ENCODE measurements at places on chromosomes 2 and 18. TPM values are rescaled to one million over a fixed set of nuclear protein-coding genes. Genes with fewer than 3 reads are reported as not detected.

The HJURP gene
- total RNA-seq, result not detected

The TFCP2L1 gene
- 37.7 TPM for total RNA-seq

The ST6GAL2 gene
- total RNA-seq, result 0.59 TPM

GRCh38 chr2:127591221-127591923 lies 54.6 kb upstream of the GPR17 start:
- no peaks in the 10 kb centered on the region for H3K36me3 ChIP-seq
- H3K27ac ChIP-seq, result no peak overlapping the region
- no peaks in the 10 kb centered on the region for H3K4me1 ChIP-seq
- DNase-seq, result peak; percentile 67

DNA sequence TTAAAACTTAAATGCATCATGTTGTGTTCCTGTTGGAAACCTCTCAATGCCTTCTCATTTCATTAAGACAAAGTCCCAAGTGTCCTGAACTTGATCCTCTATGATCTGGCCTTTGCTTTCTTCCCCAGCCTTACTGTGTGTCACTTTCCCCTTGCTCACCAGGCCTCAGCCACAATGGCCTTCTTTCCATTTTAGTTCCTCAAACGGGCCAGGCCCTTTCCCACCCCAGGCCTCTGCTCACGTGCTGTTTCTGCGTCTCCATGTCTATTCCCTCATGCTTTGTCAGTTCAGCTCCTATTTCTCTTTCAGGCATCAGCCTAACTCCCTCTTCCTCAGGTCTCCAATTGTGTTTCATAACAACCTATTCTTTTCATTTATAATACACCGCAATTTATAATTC lies 19.5 kb downstream of the CXCR4 start:
- no peaks in the 10 kb centered on the region for H3K4me1 ChIP-seq
- no peaks in the 10 kb centered on the region for H3K36me3 ChIP-seq
- H3K27ac ChIP-seq, result no peak overlapping the region
- H3K4me3 ChIP-seq, result no peak overlapping the region

DNA sequence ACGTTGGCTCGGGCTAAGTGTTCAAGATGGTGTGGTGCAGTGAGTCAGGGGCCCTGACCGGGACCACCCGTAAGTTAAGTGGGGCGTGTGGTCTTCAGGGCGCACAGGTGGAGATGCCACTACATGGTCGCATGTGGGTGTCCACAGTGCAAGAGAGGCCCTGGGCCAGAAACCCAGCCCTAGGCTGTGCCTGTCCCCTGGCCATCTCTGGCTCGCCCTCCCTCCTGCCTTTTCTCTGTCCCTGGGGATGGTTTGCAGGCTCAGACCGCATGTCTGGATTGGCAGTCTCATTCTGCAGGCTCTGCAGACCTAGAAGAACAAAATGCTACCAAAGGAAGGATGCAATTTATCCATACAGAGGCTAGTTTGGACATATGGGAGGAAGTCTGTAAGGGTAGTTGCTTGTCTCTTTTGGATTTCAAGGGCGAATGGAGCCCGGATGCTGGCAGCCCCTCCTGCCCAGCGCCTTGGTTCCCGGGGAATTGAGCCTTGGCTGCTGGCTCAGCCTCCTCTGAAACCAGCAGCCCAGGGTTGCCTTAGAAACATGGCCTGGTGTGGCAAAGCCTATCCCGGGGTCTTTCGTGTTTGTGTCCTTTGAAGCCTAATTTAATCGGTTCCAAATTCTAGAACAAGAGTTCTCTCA lies 417.5 kb upstream of the HS6ST1 start:
- H3K36me3 ChIP-seq, result no peaks in the 10 kb centered on the region
- peak overlapping the region; percentile 23 for H3K4me3 ChIP-seq
- H3K27ac ChIP-seq, result no peak overlapping the region
- H3K27me3 ChIP-seq, result no peaks in the 10 kb centered on the region

GRCh38 chr2:221480821-221481220 lies 91.3 kb downstream of the EPHA4 start:
- H3K4me1 ChIP-seq, result no peaks in the 10 kb centered on the region
- no peak overlapping the region for H3K27ac ChIP-seq
- no peak for DNase-seq

GRCh38 chr18:42636309-42636708 lies 479.2 kb downstream of the RIT2 start:
- H3K27me3 ChIP-seq, result no peaks in the 10 kb centered on the region
- DNase-seq, result no peak
- no peaks in the 10 kb centered on the region for H3K36me3 ChIP-seq

DNA sequence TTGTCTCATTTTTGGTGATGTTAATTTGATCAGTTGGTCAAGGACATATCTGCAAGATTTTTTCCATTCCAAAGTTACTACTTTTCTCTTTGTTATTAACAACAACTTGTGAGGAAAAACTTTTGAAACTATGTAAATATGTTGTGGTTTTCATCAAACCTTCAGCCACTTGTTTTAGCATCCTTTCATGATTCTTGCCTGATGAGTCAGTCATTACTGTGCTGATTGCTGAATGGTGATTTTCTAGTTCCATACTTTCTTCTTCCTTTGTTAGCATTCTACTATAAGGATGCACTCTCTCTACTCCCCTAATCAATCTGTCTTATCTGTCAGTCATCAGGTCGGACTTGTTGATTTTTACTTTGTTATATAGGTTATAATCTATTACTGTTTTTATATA lies 10.9 kb downstream of the TMEM87B start:
- H3K27me3 ChIP-seq, result no peaks in the 10 kb centered on the region
- peaks cover 16% of the 10 kb centered on the region for H3K4me1 ChIP-seq
- no peak overlapping the region for H3K27ac ChIP-seq
- no peak overlapping the region for H3K4me3 ChIP-seq
- DNase-seq, result no peak

DNA sequence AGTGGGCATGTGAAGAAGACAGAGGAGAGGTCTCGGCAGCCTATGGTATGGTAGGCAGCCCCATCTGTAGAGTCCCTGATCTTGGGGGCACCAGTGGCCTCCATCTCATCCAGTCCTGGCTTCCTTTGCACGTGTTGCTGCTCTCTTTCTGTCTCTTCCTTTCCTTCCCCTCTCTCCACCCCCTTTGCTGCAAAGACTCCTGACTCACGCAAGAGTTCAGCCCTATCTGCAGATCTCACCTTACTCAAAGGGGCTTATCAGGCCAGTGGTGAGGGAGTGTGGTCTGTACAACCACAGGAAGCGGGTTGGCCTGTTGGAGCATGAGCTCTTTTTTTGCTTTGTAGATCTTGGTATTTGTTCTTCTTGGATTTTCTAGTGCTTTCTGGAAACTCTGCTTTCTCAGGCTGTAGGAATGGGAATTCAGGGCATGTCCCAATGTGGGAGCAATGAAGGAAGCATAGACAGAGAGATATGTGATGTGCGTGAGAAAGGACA lies 14.6 kb upstream of the NT5DC4 start:
- no peaks in the 10 kb centered on the region for H3K27me3 ChIP-seq
- no peaks in the 10 kb centered on the region for H3K4me1 ChIP-seq
- H3K4me3 ChIP-seq, result no peak overlapping the region
- DNase-seq, result no peak
- no peak overlapping the region for H3K27ac ChIP-seq

DNA sequence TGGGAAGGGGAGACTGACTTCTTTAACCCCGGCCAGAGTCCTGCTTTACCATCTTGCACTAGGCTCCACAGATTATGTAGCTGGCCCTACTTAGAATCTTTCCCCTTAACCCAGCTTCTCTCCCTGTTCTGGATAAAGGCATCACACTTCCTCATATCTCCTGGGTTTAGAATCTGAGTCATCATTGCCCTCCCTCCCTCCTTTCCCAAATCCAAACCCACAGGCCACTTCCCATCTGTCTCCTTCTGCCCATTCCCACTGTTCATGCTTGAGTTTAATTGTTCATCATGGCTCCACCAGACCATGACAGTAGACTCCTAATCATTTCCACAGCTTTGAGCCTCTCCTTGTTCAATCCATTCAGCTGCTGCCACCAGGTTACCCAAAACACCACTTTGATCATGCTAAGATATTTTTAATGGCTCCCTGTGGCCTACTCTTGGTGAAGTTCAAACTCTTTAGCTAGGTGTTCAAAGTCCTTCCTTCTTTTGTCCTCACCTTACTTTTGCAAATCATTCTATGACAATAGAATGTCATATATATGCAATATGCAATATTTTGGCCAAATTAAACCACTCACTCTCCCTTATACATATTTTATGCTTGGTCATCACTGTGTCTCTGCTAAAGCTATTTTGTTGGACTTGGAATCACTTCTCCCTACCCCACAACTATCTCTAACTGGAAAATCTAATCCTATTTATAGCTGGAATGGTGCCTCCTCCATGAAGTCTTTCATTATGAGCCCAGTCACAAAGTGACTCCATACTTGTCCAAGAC lies 5.5 kb downstream of the PDE11A start:
- H3K4me1 ChIP-seq, result no peaks in the 10 kb centered on the region
- no peak overlapping the region for H3K4me3 ChIP-seq
- no peak for DNase-seq
- H3K36me3 ChIP-seq, result no peaks in the 10 kb centered on the region

DNA sequence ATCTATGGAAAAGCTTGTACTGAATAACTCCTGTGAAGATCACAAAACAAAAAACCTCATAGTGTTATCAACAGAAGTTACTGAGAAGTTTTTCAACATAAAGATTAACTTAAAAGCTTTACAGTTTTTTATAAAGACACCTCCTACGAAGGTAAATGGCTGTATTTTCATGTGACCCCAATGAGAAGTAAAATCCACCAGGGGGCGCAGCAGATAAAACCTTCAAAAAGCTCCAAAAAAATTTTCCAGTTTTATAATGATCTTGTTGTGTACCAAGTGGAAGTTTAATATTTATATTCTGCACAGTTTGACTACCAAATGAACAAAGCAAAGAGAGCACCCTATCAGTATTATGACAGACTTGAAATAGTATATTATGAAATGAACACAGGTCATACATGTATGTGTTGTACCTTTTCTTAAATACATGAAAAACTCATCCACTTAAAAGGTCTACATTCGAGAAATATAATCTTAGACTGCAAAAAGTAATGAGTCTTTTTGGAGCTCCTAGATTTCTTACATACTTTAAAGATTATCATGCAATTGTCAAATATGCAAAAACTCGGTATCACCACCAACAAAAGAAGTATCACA lies 38.5 kb downstream of the PNO1 start:
- H3K36me3 ChIP-seq, result no peaks in the 10 kb centered on the region
- DNase-seq, result no peak
- no peak overlapping the region for H3K4me3 ChIP-seq

DNA sequence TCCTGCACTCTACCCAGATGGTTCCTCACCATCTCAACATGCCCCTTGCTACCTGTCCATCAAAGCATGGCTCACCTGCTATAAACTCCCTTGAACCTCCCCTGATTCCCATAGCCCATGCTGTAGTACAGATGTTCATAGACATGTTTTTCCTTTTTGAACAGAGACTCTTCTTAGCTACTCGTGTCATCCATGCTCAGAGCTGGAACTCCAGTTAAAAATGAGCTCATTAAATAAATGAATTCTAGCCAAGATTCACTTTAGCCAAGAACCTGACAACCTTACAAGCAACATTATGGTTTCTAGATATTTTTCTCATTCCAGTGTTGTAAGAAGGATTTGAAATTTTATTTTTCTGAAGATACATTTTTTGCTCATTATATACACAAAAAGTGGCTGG lies 65.0 kb downstream of the SCG2 start:
- H3K27me3 ChIP-seq, result no peaks in the 10 kb centered on the region
- no peak overlapping the region for H3K27ac ChIP-seq
- no peaks in the 10 kb centered on the region for H3K4me1 ChIP-seq

DNA sequence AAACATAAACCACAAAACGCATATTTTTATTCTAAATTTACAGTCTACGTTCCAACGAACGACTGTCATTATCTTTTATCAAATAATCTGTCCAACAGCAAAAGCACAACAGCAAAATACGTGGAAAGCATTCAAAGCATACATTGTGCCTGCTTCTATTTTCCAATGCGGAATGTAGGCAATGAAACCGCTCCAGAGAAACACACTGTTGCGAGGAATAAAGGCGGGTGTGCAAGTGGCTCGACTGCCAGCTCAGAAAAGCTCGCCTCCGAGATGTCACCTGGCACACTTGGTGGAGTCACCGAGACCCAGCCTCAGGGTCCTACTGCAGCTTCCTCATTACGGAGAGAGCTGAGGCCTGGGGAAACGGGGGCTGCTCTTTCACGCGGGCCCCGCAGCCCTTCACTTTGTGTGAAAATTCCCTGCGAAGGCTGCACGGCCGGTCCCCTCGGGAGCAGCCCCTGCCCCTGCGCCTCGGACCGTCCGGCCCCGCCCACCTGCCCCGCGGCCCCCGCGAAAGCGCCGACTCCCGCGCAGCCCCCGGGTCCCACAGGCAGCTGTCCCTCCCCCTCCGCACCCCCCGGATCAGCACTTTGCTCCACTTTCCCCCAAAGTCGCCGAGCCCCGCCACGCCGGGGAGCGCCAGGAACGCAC lies 752 bp downstream of the MGAT4A start:
- H3K4me3 ChIP-seq, result peak overlapping the region; percentile 89
- DNase-seq, result peak; percentile 86
- peak overlapping the region; percentile 87 for H3K27ac ChIP-seq
- peaks cover 32% of the 10 kb centered on the region for H3K4me1 ChIP-seq
- H3K36me3 ChIP-seq, result no peaks in the 10 kb centered on the region

DNA sequence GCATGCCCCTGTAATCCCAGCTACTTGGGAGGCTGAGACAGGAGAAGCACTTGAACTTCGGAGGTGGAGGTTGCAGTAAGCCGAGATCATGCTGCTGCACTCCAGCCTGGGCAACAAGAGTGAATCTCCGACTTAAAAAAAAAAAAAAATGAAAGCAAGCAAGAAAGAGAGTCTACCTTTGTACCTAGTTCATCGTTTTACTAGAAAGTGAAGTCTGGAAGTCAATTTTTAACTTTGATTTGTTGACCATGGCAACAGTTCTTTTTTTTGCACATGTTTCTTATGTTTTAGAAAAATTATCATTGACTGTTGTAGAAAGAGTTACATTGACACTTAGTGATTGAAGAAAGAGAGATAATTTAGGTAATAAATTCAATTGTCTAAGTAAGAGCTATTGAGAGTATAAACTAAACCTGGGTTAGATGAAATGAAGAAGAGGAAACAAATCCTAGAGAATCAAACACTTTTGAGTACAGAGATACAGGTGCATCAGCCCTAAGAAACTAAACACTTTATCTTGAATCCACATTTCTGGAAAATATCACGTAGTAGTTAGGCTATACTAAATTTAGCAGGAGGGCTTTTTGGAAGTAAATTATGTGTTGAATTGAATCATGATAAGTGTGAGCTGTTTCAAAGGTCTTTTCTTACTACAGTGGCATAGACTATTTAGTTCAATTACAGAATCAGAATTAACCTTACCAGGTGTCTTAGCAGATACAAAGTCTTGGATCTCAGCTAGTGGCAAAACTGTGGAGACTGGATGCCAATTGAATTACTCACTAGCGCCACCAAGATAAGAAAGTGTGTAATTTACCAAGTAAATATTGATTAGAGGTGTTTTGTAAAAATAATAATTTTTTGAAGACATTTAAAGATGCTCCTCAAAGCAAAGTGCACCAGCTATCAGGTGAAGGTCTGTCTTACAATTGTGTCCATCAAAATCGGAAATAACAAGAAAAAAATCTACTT lies 303.4 kb upstream of the NRXN1 start:
- H3K27me3 ChIP-seq, result no peaks in the 10 kb centered on the region
- H3K36me3 ChIP-seq, result no peaks in the 10 kb centered on the region
- no peak for DNase-seq

Measured in upper lobe of left lung (tissue), 6 donors.